ENCODE measurements at places on chromosomes 2 and 18.

DNA sequence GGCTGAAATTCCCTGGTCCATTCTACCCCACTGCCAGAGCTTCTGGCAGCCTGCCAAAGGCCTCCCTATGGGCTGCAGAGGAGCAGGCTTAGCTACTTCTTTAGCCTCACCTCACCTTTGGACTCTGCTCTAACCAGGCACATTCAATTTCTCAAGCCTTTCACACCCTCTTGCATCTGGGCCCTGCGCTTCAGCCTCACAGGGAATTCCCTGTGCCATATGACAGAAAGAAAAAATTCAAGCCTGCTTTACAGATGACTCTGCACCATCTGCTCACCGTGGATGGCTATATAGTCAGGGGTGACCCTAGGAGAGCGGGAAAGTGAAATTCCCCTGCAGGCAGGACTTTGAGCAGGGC, 62.5 kb downstream of the REEP1 start:
- DNase-seq: peak; percentile 3

DNA sequence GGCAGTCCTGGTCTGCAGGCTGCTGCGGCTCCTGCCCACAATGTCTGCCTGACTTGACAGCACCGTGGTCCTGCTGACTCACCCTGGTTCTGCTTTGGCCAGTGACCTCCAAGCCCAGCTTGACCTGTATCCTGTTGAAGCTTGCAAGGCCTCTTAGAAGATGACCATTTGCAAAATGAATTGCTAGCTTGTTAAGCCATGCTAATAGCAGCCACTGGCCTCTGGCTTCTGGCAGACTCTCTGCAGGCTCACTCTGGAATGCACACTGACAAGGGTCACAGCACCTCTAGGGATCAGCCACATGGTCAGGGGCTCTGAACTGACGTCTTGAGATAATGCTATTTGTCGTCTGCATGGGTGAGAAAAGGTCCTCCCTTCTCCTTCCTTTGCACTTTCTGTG, 25.9 kb downstream of the CNGA3 start:
- no peak for DNase-seq

- DNase-seq: no peak
Measured at GRCh38 chr2:3958969-3959368, 255.6 kb downstream of the DCDC2C start.

GRCh38 chr2:12896318-12896982, 179.7 kb downstream of the TRIB2 start:
- DNase-seq: no peak

DNA sequence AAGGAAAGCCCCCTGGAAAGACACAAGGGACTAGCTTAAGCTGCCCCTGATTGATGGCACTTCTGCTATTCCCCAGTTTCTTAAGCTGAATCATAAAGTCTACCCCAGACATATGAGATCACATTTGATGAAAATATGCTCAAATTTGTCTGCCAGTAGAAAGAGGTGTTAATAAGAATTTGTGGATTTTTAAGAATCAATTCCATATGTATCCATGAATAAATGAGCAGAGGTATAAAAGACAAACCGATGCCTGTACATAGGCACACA, 119.9 kb downstream of the CCBE1 start:
- DNase-seq: no peak

DNA sequence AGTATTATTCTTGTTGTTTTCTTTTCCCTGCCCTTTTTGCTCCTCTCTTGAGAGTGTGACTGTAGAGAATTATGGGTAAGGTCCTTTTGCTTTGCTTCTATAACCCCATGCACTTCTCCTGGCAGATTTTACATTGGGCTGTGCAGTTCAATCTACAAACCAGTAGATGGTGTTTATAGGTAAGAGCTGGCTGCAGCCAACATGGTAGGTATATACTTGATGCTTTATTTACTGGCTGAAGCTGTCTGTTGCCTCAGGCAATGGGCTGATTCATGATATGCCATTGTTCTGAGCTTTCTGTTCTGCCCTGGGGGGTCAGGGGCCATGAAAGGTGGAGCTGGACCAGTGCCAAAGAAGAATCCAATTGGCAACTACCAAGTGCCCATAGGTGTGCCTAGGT, 48.3 kb upstream of the MYL1 start:
- no peak for DNase-seq

GRCh38 chr2:156321243-156321904, 11.1 kb downstream of the NR4A2 start:
- DNase-seq: no peak

- DNase-seq: peak; percentile 53
Measured at GRCh38 chr2:71566372-71566771, 113.0 kb downstream of the DYSF start.

- DNase-seq: no peak
Measured at GRCh38 chr18:43078478-43079092, 36.9 kb downstream of the RIT2 start.
